Right renal pelvis (tissue), 4 donors: ENCODE measurements at places on chromosomes 11 and 22. TPM values are rescaled to one million over a fixed set of nuclear protein-coding genes. Genes with fewer than 3 reads are reported as not detected.

H19 gene
- 3,162 TPM for polyA plus RNA-seq

TREH gene
- polyA plus RNA-seq = 0.96 TPM

KLHL35 gene
- 0.32 TPM for polyA plus RNA-seq

DNAJB13 gene
- polyA plus RNA-seq = 3.6 TPM

KCNC1 gene
- 0.59 TPM for polyA plus RNA-seq

APLNR gene
- 111 TPM for polyA plus RNA-seq

CNIH2 gene
- 3.9 TPM for polyA plus RNA-seq

BARX2 gene
- polyA plus RNA-seq = 1.2 TPM

TMEM121B gene
- 1.0 TPM for polyA plus RNA-seq

ENTHD1 gene
- polyA plus RNA-seq = 0.01 TPM

CARNS1 gene
- 2.2 TPM for polyA plus RNA-seq
